Naive thymus-derived CD4-positive, alpha-beta T cell (primary cell): ENCODE measurements at places on chromosomes 5 and 9. TPM values are rescaled to one million over a fixed set of nuclear protein-coding genes. Genes with fewer than 3 reads are reported as not detected.

Gene MYOZ3
- not detected for total RNA-seq

Gene C5orf58
- total RNA-seq = not detected

Gene SLC44A1
- total RNA-seq = 11.1 TPM

DNA sequence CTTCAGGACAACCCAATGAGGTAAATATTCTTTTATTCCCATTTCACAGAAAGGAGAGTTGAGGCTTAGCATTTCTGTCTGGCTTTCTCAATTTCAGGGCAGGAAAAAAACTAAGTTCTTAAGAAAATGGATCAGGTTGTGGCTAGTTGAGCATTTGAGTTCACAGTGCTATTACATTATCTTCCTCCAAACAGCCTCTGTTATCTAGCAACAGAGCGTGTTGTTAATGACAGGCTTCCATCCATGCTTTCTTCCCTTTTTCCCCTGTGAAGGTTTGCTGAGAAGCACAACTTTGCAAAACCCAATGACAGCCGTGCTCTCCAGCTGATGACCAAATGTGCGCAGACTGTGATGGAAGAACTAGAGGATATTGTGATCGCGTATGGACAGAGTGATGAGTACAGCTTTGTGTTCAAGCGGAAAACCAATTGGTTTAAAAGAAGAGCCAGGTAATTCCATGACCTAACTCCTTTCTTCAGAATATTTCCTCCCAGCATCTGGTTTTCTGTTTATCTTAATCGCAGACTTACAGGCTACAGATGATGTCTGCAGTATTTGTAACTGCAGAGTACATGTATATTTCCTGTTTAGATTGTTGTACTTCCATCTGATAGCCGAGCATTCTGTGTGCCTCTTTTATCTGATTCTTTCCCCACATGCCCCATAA, 1.5 kb downstream of the THG1L start:
- no peak overlapping the region for H3K27ac ChIP-seq
- H3K27me3 ChIP-seq = no peaks in the 10 kb centered on the region

DNA sequence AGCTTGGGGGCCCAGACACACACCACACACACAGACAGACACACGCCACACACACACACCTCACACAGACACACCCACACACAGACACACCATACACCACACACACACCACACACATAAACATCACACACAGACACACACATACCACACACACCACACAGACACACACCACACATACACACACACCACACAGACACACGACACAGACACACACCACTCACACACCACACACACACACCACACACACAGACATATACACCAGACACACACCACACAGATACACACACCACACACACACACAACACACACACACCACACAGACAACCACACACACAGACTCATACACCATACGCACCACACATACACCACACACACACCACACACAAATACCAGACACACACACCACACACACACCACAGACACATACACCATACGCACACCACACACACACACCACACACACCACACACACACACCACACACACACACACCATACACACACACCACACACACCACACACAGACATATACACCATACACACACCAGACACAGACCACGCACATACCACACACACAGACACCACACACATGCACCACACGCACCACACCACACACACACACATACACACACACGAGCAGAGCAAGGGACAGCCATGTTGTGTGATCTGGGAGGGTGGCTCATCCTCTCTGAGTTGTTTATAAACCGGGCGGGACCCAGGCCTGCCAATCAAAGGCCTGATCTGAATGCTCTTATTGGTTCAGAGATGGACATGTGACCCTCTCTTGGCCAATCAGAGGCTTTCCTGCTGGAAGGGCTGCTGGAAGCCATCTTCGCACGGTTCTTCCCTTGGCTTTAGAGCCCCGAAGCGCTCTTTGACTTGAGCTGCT, 148.3 kb downstream of the GAPVD1 start:
- no peak overlapping the region for H3K27ac ChIP-seq
- no peaks in the 10 kb centered on the region for H3K27me3 ChIP-seq
- no peaks in the 10 kb centered on the region for H3K36me3 ChIP-seq

DNA sequence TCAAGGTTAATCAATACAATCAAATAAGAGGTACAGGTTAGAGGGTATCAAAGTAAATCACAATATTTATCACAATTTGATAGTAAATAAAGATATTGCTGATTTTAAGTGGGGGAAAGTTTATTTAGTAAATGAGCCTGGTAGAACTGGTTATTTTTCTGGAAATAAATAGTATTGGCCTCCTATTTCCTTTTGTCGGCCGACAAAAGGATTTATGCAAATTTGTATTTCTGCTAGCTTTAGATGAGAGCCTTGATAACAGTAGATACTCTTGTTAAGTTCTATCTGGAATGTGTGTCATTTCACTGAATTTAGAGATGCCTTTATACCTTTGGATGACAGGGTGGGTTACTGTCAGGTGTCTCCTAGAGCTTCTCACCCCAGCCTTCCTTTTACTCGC, 17.8 kb upstream of the SPATA31E1 start:
- no peak overlapping the region for H3K4me3 ChIP-seq
- DNase-seq = no peak
- no peaks in the 10 kb centered on the region for H3K36me3 ChIP-seq

DNA sequence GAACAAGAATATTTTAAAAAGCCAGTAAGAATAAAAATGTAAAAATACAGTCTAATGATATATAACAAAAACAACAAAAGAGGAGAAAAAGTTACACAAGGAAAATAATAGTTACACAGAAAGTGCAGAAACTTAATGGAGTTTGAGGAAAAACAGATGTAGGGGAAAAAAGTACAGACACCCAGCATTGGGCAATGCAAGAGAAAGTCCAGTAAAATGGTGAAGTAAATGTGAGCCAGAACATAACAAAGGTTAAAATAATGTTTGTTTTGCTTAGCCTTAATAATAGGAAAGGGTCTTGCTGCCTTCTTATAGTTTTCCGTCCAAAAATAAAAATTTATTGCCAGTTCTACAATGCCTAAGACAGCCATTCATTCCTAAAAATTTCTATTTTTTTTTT, 364.2 kb downstream of the NNT start:
- H3K27ac ChIP-seq = no peak overlapping the region
- no peaks in the 10 kb centered on the region for H3K4me1 ChIP-seq
- no peaks in the 10 kb centered on the region for H3K27me3 ChIP-seq
- no peaks in the 10 kb centered on the region for H3K36me3 ChIP-seq
- no peak overlapping the region for H3K4me3 ChIP-seq

- no peaks in the 10 kb centered on the region for H3K4me1 ChIP-seq
- no peak overlapping the region for H3K4me3 ChIP-seq
- H3K27me3 ChIP-seq = no peaks in the 10 kb centered on the region
- H3K36me3 ChIP-seq = no peaks in the 10 kb centered on the region
- DNase-seq = no peak
These were observed 101.4 kb upstream of the SLC44A1 start for GRCh38 chr9:105143136-105143430.

- no peak for DNase-seq
- H3K4me1 ChIP-seq = no peaks in the 10 kb centered on the region
- no peaks in the 10 kb centered on the region for H3K27me3 ChIP-seq
- no peaks in the 10 kb centered on the region for H3K36me3 ChIP-seq
These were observed 150.5 kb upstream of the LRRTM2 start for GRCh38 chr5:139025651-139026050.

DNA sequence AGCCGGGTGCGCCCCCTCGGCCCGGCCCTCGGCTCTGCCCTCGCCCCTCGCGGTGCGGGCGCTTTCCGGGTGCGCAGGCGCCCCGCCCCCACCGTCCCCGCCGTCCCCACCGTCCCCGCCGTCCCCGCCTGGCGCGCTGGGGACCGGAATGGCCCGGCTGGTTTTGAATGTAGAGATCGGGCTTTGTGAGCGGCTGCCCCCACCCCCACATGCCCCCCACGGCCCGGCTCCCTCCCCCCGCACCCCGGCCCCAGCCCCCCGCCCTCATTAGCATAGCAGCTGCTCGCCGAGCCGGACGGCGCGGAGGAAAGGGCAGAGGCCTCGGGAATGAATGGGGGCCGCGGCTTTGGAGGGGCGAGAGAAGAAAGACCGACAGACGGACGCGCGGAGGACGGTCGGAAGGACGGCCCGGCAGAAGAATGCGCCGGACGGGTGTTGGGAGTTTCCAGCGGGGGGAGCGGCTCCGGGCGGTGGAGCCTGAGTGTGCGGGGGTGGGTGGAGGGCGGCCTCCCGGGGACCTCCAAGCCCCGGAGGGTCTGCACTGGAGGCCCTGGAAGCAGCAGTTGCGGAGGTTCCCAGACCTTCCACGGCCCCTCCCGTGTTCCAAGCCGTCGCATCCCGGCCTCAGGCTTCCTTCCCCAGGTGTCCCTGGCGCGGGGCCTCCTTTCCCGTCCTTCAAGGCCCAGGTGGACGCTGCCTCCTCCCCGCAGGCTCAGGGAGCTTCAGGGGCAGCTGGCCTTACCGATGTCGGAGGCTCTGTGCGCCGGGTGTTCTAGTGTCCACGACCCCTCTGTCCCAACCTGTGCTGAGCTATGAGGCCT, 6.0 kb downstream of the NRARP start:
- no peaks in the 10 kb centered on the region for H3K36me3 ChIP-seq
- H3K27ac ChIP-seq = no peak overlapping the region
- no peak overlapping the region for H3K4me3 ChIP-seq
- DNase-seq = no peak

DNA sequence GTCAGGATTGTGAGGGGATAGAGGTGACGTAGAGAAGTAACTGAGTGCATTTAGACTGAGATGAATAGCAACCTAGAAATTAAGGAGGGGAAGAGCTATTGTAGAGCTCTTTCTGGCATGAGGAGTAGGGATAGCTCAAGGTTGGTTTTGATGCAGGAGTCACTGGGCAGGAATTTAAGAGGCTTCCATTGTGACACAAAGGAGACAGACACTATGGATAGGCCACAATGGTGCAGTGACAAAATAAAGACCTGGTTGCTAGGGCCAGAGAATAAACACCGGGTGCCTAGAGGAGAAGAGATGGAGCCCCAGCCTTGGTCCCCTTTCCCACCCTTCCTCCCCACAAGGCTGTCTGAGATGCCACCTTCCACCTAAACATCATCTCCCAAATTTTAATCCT, at the start of gene SPZ1:
Gene SPZ1, plus strand, starts transcription at position 301 of the 400 bp plus-strand sequence. CDS start 214 bp downstream, outside the sequence.
- no peak within 1 kb of the TSS for H3K4me3 ChIP-seq
- no peaks in the 10 kb centered on the region for H3K36me3 ChIP-seq
- H3K27me3 ChIP-seq = no peaks in the 10 kb centered on the region
- no peaks in the 10 kb centered on the region for H3K4me1 ChIP-seq
- DNase-seq = no peak
- no peak within 1 kb of the TSS for H3K27ac ChIP-seq

DNA sequence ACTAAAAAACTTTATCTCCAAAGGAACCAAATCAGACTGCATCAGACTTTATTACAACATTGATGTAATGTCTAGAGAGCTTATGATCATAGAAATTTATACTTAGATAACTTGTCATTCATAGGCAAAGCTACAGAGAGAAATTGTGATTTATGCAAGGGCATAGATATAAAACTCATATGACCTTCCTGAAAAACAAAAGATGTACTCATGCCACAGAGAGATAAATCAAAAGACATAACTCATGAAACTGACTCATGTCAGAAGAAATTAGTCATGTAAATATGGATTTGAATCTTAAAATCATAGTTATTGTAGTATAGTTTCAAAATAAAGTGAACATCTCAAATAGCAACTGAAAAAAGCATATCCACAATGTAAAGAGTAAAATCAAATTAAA, 186.2 kb downstream of the GABBR2 start:
- H3K27me3 ChIP-seq = no peaks in the 10 kb centered on the region
- H3K4me1 ChIP-seq = no peaks in the 10 kb centered on the region
- H3K4me3 ChIP-seq = no peak overlapping the region
- H3K36me3 ChIP-seq = no peaks in the 10 kb centered on the region
- DNase-seq = no peak
- no peak overlapping the region for H3K27ac ChIP-seq

- H3K4me3 ChIP-seq = no peak overlapping the region
- DNase-seq = no peak
- H3K36me3 ChIP-seq = no peaks in the 10 kb centered on the region
- no peak overlapping the region for H3K27ac ChIP-seq
These were observed 135.8 kb downstream of the PCSK1 start for GRCh38 chr5:96297290-96297689.

DNA sequence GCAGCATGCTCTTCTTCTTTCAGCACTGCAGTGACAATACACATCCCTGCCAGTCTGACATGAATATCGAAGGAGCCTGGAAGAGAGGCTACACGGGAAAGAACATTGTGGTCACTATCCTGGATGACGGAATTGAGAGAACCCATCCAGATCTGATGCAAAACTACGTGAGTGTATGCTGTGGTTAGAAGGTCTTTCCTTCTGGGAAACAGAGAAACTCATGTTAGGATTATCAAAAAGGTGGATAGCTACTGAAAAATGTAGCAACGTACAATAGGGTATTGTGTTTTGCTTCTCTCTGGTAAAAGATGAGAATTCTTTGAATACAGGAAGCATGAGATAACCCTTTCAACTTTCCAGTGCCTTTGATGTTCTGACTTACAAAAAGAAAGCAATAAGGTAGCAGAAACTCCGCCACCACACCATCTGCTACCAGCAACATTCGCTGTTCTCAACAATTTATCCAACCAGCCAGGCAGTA, 133.3 kb downstream of the PCSK5 start:
- H3K27ac ChIP-seq = peak overlapping the region; percentile 76
- H3K27me3 ChIP-seq = no peaks in the 10 kb centered on the region
- peak overlapping the region; percentile 38 for H3K4me3 ChIP-seq
- peaks cover 10% of the 10 kb centered on the region for H3K4me1 ChIP-seq
- H3K36me3 ChIP-seq = no peaks in the 10 kb centered on the region
- DNase-seq = peak; percentile 87

DNA sequence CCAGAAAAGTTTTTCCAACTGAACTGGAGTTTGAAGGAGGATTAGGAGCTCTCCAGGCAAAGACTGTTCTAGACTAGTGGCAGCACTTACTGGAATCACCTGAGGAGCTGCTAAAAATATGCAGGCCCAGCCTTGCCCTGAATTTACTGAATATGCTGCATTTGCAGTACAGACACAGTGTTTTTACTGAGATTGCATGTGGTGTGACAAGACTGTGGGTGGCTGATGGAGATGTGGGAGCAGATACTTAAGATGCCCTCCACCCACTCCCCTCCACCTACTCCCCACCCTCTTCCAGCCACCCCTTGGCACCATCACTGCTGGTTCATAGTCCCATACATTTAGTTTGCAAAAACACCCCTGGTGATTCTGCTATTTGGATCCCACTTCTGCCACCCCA, 64.1 kb upstream of the HRH2 start:
- H3K27me3 ChIP-seq = no peaks in the 10 kb centered on the region
- DNase-seq = no peak
- no peak overlapping the region for H3K4me3 ChIP-seq
